ENCODE measurements at places on chromosomes 5 and 9. TPM values are rescaled to one million over a fixed set of nuclear protein-coding genes. Genes with fewer than 3 reads are reported as not detected.

Gene NR3C1
- 23.4 TPM for polyA plus RNA-seq

Gene EPB41L4A
- polyA plus RNA-seq, result 10.2 TPM

Gene HAVCR1
- 0.65 TPM for polyA plus RNA-seq

Gene CORO2A
- polyA plus RNA-seq, result 0.90 TPM

Gene SETD9
- polyA plus RNA-seq, result 8.0 TPM

Gene IQGAP2
- 35.8 TPM for polyA plus RNA-seq

Gene SYNPO
- 46.3 TPM for polyA plus RNA-seq

Gene WWC1
- 74.4 TPM for polyA plus RNA-seq

Gene COL5A1
- polyA plus RNA-seq, result 2.4 TPM

Gene SIMC1
- 4.1 TPM for polyA plus RNA-seq

Gene F2R
- 14.6 TPM for polyA plus RNA-seq

Gene SDHA
- polyA plus RNA-seq, result 256 TPM

Gene SCGB3A2
- polyA plus RNA-seq, result not detected

Gene STC2
- 2.1 TPM for polyA plus RNA-seq

Gene NPM1
- 611 TPM for polyA plus RNA-seq

Gene CDH10
- 0.17 TPM for polyA plus RNA-seq

Gene PCDHGB1
- 0.37 TPM for polyA plus RNA-seq

Gene GZMA
- 2.2 TPM for polyA plus RNA-seq

Gene KDM4C
- 7.1 TPM for polyA plus RNA-seq
